ENCODE measurements at places on chromosomes 5 and 9.
A peak's percentile ranks its signal among the peaks of the same experiment; 100 is the strongest.

DNA sequence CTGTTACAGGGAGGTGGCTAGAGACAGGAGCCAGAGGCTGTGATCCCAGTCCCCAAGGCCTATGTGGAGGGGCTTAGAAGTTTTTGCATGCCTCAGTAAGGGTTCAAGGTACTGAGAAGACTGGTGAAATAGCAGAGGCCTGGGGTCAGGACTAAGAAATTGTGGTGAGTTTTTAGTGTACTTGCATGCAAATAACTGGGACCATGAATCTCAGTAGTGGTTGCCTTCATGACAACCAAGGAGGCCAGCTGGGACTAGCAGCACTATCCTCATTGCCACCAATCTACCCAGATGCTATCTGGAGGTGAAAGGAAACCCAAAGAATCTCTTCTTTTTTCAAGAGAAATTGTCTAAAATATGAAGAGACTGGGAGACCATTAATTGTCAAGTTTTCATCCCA, 395.1 kb downstream of the CETN3 start:
- H3K4me3 ChIP-seq: no peak overlapping the region
- H3K27me3 ChIP-seq: no peaks in the 10 kb centered on the region
- H3K36me3 ChIP-seq: no peaks in the 10 kb centered on the region
- DNase-seq: no peak
- no peaks in the 10 kb centered on the region for H3K4me1 ChIP-seq

DNA sequence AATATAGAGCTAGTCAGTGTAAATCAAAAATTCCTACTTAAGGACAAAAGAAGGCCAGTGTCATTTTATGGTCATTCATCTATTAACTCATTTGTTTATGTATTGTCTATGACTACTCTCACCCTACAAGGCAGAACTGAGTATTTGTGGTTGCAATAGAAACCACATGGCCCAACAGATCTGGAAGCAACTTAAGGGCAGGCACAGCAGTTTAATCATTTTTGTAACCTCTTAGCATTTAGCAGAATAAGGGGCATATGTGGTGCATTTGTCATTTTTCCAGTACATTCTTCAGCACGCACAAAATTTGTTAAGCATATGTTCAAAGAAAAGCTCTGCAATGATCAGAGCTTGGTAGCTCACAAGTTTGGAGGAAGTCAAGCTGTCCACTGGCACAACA, 1.1 kb downstream of the FKBP15 start:
- H3K4me1 ChIP-seq: peaks cover 16% of the 10 kb centered on the region
- DNase-seq: no peak
- H3K36me3 ChIP-seq: peaks cover 6% of the 10 kb centered on the region
- H3K27me3 ChIP-seq: no peaks in the 10 kb centered on the region
- H3K4me3 ChIP-seq: peak overlapping the region; percentile 71

GRCh38 chr9:134391319-134392231, 65.3 kb downstream of the RXRA start:
- H3K4me1 ChIP-seq: peaks cover 98% of the 10 kb centered on the region
- H3K36me3 ChIP-seq: no peaks in the 10 kb centered on the region
- no peaks in the 10 kb centered on the region for H3K27me3 ChIP-seq
- H3K27ac ChIP-seq: peak overlapping the region; percentile 52

GRCh38 chr5:60437308-60437707, 262.7 kb downstream of the DEPDC1B start:
- H3K4me1 ChIP-seq: no peaks in the 10 kb centered on the region
- no peaks in the 10 kb centered on the region for H3K27me3 ChIP-seq
- DNase-seq: no peak
- H3K36me3 ChIP-seq: no peaks in the 10 kb centered on the region
- no peak overlapping the region for H3K27ac ChIP-seq

GRCh38 chr9:96031916-96032534, 156.5 kb downstream of the ERCC6L2 start:
- H3K36me3 ChIP-seq: no peaks in the 10 kb centered on the region
- H3K4me3 ChIP-seq: no peak overlapping the region
- peaks cover 8% of the 10 kb centered on the region for H3K27me3 ChIP-seq
- peaks cover 10% of the 10 kb centered on the region for H3K4me1 ChIP-seq

GRCh38 chr9:133835262-133835901, 97.2 kb upstream of the SARDH start:
- no peaks in the 10 kb centered on the region for H3K4me1 ChIP-seq
- H3K27me3 ChIP-seq: no peaks in the 10 kb centered on the region
- no peak for DNase-seq
- H3K27ac ChIP-seq: no peak overlapping the region

- H3K4me3 ChIP-seq: no peak overlapping the region
- H3K27me3 ChIP-seq: no peaks in the 10 kb centered on the region
- no peak for DNase-seq
- no peaks in the 10 kb centered on the region for H3K4me1 ChIP-seq
- H3K36me3 ChIP-seq: no peaks in the 10 kb centered on the region
- no peak overlapping the region for H3K27ac ChIP-seq
Observed at GRCh38 chr9:99635032-99635431, 186.7 kb upstream of the NR4A3 start.

GRCh38 chr5:153565822-153566221, 75.4 kb downstream of the GRIA1 start:
- no peak overlapping the region for H3K27ac ChIP-seq
- no peaks in the 10 kb centered on the region for H3K27me3 ChIP-seq
- no peak for DNase-seq
- H3K4me1 ChIP-seq: peaks cover 1% of the 10 kb centered on the region

DNA sequence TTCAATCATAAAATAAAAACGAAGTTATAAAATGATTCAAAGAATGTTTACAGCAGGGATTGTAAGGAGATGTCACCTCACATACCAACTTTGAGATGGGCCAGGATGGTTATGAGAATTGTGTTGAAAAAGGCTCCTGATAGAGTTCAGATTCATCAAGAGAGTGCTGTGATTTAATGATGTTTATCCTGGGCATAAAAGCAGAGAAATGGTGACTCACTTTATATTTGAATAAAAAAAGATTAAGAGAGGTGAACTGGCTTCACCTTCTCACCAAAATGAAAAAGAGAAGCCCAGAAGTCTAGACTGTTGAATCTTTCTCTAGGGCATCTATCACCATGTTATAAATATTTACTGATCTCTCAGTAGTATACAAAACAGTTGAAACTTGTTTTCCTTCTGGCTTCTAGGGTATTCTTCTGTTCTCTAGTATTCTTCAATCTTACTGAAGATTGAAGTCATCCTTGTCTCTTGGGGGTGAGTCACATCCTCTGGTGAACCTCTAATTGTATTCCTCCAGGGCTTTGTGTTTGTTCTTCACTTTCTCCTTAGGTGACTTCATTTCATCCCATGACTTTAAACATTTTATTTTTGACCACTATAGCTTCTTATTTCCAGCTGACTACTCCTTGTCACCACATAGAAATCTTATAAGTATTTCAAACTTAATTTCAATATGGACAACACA, 1237.3 kb upstream of the C9orf72 start:
- no peak overlapping the region for H3K27ac ChIP-seq
- no peaks in the 10 kb centered on the region for H3K36me3 ChIP-seq
- H3K4me1 ChIP-seq: no peaks in the 10 kb centered on the region
- no peak for DNase-seq
- H3K4me3 ChIP-seq: no peak overlapping the region
- no peaks in the 10 kb centered on the region for H3K27me3 ChIP-seq

- H3K4me3 ChIP-seq: no peak overlapping the region
- H3K27ac ChIP-seq: no peak overlapping the region
- H3K27me3 ChIP-seq: no peaks in the 10 kb centered on the region
- H3K4me1 ChIP-seq: no peaks in the 10 kb centered on the region
- DNase-seq: no peak
- H3K36me3 ChIP-seq: peaks cover 19% of the 10 kb centered on the region
Observed at GRCh38 chr9:93248386-93249040, 64.6 kb downstream of the WNK2 start.

GRCh38 chr5:35163710-35164033, 66.6 kb downstream of the PRLR start:
- no peaks in the 10 kb centered on the region for H3K27me3 ChIP-seq
- H3K36me3 ChIP-seq: no peaks in the 10 kb centered on the region
- no peak overlapping the region for H3K4me3 ChIP-seq
- no peaks in the 10 kb centered on the region for H3K4me1 ChIP-seq

Data from heart left ventricle (tissue), 16 donors.